ENCODE measurements at places on chromosomes 3 and 15.

DNA sequence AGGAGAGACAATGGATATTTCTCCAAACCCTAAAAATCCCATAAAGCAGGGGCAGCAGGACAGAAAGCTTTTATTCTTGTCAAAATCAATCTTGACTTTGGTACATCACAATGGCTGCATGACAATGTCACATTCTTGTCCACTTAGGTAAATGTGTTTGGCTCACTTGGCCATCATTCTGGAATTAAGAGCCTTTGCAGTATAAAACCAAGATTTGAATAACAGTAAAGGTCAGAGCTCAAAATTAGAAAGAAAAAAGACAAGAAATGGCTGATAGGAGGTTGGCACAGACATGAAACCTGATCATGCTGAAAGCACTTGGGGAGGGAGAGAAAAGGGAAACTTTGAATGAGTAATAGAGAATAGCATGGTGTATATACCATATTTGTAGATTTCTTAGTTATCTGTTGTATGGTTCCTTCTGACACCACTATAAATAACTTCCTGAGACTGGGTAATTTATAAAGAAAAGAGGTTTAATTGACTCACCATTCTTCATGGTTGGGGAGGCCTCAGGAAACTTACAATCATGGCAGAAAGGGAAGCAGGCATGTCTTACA, 158.5 kb upstream of the SGO1 start:
- no peak for DNase-seq

- DNase-seq: no peak
Measured at GRCh38 chr3:172260381-172260780, 187.9 kb downstream of the GHSR start.

DNA sequence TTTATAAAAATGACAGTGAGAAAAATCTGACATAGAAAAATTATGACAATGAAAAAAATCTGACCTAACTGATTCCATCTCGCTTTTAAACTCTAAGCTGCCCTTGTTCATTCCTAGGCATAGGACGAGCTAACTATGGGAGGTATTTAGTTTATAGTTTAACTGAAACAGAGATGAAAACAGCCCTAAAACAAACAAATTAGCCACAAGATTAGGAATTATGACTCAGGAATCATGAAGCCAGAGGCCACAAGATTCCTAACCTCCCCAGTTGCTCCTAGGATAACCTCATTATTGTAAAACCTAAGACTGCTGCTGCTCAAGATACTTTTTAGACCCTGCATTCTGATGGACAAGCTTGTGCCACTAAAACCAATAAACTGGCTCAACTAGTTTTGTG, 122.7 kb upstream of the MNS1 start:
- no peak for DNase-seq

DNA sequence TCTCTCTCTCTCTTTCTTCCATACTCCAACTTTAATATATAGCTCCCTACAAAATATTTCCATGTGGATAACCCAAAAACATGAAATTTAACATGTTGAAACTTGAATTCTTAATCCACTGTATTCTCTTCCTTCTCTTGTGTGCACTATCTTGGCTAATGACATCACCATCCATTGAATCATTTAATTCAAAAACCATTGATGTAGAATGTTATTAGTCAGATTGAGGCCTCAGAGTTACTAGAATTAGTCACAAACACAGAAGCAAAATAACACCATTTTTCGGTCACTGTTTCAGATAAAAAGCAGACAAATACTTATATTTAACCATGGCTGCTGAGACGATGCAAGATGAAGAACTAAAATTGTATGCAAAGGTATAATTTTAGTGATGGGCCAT, 256.9 kb upstream of the LRRC3B start:
- no peak for DNase-seq

DNA sequence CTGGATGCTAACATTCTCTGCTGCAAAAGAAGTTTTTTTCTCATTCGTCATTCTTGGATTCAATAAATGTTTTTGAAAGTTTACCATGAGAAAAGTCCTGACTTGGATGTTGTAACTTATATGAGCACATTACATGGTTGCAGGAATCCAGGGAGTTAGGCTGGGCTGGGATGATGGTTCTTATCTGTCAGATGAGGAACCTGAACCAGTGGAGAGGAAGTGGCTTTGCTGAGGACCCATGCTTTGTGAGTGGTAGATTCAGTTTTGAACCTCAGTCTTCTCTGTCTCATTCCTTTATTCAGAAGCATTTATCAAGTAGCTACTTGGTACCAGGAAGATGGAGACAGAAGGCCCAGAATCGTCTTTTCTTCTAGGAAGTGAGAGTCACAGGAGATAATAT, 3.7 kb upstream of the GASK1A start:
- DNase-seq: no peak
